ENCODE measurements at places on chromosomes 2 and 18.

- no peak for DNase-seq
Measured at GRCh38 chr2:211367711-211368110, 811.3 kb downstream of the CPS1 start.

- DNase-seq: no peak
Measured at GRCh38 chr2:10993001-10993481, 81.3 kb downstream of the KCNF1 start.

DNA sequence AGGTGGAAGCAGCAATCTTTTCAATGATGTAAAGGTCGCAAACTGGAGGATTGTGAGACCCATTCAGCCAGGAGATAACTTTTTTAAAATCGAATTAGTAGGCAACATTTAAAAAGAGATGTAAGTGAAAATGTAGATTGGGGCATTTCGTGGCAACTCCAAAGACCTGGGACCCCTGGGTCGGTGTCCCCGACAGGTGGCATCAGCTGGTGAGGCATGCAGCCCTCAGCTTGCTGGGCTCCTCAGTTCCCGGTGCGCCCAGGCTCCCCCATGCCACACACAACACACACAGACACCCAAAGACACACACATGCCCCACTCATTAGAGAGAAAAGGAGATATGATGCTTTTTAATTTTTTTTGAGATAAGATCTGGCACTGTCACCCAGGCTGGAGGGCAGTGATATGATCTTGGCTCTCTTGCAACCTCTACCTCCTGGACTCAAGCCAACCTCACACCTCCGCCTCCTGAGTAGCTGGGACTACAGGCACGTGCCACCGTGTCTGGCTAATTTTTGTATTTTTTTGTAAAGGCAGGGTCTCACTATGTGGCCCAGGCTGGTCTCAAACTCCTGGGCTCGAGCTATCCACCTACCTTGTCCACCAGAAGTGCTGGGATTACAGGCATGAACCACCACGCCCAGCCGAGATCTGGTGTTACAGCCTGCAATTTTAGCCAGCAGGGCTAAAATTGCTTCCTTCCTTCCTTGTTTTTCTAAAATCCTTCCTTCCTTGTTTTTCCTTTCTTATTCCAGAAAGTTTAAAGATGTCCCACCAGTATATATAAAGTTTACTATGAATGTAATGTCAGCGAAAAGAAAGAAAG, 122.6 kb upstream of the EPAS1 start:
- no peak for DNase-seq

DNA sequence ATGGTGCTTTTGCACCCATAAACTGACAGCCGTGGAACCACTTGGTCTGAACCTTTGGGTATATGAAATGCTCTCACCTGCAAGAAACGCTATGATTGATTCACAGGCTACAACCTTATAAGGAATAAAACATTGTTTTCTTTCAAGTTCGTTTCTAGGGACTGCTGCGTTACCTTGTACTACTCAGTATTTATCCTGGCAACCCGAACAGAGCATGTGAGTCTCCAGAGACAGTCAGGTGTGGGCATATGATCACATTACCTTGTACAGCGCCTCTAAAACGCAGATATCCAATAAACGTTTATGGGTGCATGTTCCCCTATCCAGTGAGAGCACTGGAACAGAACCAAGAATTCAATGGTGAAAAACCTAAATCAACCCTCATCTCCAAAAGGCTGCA, 1.7 kb downstream of the CCBE1 start:
- no peak for DNase-seq

DNA sequence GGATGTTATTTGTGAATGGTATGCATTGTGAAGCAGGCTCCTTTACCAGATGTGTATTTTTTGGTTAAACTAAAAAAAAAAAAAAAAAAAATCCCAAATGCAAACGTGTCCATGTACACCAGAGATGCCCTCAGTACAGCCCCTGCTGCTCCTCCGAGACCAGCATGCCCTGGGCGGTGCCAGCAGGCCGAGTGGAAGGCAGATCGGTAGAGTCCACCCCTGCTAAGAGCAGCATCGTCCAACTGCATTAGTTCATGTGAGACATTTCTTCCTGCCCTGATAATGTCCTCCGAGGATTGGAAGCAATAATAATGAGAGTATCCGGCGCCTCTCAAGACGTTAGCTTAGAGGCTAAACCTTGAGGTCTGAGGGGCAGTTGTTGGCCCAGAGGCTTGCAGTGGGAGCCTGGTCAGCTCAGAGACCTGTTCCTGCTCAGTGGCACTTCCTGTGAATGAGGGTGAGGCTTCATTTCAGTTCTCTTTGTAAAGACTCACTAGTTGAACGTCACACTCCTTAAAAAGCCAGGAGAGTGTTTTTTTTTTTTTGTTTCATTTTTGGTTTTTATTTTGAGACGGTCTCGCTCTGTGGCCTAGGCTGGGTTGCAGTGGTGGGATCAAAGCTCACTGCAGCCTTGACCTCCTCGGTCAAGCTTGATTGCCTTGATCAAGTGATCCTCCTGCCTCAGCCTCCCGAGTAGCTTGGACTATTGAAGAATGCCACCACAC, 5.6 kb downstream of the SLC66A3 start:
- DNase-seq: no peak

GRCh38 chr2:28365158-28365557, 27.5 kb upstream of the FOSL2 start:
- DNase-seq: no peak

- no peak for DNase-seq
Measured at GRCh38 chr18:49537232-49537896, 24.5 kb upstream of the LIPG start.

GRCh38 chr2:232632229-232632903, 1.0 kb upstream of the EFHD1 start:
- DNase-seq: no peak

DNA sequence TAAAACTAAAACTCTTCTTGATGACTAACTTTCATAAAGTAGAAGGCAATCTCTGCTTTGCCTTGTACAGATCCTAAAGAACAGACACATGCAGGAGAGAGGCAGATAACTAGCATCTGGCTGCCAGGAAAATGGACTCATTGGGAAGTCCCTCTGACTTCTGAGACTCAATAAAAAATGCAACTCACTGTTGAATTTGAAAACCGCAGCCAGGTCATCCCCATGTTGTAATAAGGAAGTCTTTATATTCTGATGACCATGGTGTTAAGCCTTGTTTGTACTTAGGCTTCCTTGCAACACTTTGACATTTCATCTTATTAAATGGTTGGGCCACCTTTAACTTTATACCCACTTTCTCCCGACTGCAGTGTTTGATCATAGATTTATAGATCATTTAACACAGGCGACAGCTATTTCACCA, 375.1 kb upstream of the KCNH7 start:
- no peak for DNase-seq

DNA sequence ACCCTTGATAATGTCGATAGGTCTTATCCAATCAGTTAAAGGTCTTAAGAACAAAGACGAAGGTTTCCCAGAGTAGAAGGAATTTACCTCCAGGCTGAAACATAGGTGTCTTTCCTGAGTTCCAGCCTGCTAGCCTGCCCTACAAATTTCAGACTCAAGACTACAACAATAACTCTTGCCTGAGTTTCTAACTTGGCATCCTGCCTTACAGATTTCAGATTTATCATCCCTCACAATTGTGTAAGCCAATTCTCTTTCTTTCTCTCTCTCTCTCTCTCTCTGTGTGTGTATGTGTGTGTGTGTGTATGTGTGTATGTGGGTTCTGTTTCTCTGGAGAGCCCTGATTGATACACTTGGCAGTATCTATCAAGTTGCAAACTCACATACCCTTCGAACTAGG, 37.2 kb upstream of the B4GALT6 start:
- DNase-seq: no peak

DNA sequence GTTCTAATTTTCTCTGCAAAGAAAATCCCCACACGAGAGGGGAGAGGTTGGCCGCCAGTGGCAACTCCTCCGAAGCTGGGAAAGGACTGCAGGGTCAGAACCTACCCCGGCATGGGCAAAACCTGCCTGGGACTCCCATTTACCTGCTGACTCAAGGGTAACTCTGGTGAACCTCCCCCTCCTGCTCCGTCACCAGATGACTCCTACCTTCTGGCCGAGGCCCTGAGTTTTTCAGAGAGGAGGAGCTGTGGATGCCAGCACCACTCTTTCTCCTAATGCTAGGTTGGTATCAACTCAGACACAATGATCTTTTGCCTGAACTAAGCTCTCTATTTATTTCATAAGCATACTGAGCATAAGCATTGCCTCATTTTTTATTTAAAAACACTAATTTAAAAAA, 96.6 kb downstream of the ALPK2 start:
- DNase-seq: no peak

GRCh38 chr2:152782171-152782570, 63.8 kb downstream of the ARL6IP6 start:
- no peak for DNase-seq

- DNase-seq: peak; percentile 1
Measured at GRCh38 chr2:11539317-11540147, 5.7 kb downstream of the GREB1 start.

DNA sequence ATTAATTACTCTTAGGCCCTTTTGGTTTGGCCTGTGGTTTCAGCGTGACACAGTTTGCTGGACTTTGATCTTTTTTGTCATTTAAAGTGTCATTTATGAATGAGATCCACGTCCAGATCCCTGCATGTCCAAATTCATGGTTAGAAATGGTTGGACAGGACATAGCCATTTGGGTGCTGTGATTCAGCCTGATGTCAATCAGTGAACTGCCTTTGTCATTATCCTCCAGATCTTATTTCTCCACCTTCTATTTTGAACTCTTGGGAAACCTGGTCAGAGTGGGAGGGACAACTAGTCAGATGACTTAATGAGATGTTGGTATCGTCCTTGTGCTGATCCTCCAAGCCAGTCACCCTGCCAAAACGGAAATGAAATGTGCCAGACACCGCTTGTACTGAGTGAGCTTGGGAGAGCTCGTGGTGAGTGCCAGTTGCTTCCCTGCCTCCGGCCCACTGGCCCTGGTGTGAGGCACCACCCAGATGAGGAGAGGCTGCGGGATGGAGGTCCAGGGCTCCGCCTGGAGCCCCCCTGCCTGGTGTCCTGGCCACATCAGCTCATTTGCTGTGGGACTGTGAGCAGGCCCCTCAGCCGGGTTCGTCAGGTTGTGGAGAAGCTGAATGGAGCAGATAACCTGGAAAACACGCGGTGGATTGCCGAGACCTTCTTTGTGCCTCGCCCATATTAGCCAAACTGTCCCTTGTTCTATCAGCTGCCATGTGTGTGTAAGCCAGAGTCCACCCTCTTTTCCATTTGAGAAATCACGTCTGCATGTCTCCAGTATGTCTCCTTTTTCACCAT, 70.1 kb downstream of the DGKD start:
- no peak for DNase-seq

- no peak for DNase-seq
Measured at GRCh38 chr2:25688236-25688635, 14.9 kb upstream of the DTNB start.

DNA sequence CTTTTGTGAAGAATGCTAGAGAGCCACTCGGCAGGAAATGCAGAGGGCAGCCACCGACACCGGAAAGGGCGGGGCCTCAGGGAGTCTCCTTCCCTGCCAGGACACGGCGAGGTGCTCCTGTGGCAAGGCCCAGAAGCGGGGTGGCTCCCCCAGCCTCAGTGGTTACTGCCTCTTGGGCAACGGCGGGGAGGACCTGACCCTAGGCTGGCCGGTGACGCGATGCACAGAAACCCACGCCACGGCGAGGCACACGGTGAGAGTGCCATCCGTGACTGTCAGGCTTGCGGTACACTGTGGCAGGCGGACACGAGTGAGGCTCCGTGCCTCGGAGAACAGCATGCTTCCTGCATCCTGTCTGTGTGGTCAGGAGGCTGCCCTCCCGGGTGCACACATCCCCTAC, 47.8 kb downstream of the ZAP70 start:
- no peak for DNase-seq

DNA sequence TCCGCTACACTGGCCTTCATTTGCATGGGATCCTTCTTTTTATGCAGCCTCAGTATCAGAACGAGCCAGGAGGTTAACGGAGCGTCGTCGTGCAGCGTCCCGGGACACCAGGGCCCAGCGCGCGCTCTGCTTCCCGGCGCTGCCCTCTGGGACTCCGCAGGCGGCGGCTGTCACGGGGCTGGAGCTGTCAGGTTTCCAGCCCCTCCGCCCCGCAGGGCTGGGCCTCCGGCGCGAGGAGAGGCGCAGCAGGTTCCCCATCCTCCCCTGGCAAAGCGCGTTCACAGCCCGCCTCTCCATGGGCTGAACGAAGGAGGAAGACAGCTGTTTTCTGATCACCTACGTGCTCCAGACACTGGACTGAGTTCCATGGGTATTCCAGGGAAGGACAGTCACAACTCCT, 12.5 kb upstream of the PAX8 start:
- no peak for DNase-seq

GRCh38 chr2:84958135-84959059, 12.6 kb upstream of the KCMF1 start:
- DNase-seq: peak; percentile 64

GRCh38 chr2:95346231-95346737, 49.1 kb downstream of the KCNIP3 start:
- no peak for DNase-seq

DNA sequence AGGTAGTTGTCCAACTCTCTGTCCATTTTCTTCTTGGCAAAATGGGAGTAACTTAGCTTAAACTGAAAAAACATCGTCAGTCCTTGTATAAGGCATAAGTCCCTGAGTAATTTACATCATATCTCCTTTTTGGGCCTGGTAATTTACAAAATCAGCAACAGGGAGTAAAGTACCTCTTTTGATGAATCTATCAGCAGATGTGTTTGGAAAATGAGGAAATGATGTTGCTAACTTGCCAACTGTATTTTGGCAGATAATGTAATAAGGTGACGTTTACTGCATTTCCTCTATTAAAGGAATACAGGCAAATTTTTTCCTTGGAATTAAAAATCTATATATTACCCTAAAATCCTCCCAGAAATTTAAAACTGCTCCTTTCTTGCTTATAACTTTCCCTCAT, 29.2 kb downstream of the ANKRD44 start:
- DNase-seq: no peak

DNA sequence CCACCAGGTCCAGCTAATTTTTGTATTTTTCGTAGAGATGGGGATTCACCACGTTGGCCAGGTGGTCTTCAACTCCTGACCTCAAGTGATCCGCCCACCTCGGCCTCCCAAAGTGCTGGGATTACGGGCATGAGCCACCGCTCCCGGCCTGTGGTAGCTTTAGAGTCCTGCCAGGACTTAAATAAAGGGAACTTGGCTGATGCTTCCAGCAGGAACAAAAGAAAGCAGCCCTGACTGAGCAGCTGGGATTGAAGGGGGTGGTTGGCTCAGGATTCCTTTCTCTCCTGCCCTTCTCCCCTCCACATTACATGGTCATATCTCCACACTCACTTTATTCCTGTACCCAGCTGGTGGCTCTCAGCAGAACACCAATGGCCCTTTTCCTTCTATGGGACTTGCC, 20.0 kb downstream of the EFHD1 start:
- no peak for DNase-seq

DNA sequence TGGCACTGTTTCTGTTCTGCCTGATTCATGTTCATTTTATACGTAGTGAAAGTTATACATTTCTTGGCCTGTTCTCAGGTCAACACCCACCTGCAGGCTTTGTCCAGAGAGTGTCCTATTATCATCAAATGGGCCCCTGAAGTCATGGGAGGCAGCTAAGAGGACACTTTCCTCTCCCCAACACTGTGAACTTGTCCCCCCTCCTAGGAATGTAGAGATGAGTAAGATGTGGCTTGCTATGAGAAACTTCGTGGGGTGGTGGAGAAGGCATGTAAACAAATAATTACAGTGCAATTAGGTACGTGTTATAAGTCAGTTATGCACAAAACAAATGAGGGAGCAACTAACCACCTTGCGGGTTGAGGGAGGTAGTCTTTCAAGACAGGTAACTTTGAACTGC, 57.9 kb downstream of the COL4A3 start:
- DNase-seq: no peak
